Epithelial cell of prostate (primary cell): ENCODE measurements at places on chromosomes 16 and 17.

- no peak for DNase-seq
Measured at GRCh38 chr16:47592232-47592631, 131.1 kb downstream of the PHKB start.

DNA sequence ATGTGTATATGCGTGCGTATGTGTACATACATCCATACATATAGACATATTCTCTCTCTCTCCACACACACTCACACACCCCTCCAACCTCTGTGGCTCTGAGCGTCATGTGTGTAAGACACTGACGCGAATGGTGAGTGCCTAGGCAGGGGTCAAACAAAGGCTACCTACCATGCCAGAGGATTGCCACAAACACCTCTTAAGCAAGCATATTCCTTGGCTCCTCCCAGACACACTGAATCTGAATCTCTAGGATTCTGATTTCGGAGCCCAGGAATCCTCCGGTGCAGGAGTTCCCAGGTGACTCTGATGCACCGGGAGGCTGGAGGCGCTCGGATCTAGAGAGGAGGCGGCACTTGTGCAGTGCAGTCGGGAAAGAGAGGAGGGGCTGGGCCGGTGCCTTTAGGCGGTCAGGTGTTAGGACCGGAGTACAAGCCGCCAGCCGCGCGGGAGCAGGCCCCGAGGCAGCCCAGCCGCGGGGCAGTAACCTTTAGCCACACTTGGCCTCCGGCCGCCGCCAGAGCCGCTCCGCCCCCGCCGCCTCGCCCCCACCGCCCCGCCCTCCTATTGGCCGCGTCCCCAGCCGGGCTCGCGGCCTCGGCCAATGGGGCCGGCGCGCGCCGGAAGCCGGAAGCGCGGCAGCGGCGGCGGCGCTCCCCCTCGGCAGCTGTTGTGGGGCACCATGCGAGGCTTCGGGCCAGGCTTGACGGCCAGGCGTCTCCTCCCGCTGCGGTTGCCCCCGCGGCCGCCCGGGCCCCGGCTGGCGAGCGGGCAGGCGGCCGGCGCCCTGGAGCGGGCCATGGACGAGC, at the start of gene MLYCD:
Gene MLYCD (plus strand): TSS at position 653 of the 809 bp plus-strand sequence. CDS start 30 bp downstream, at position 683.
- no peak for DNase-seq

GRCh38 chr16:9415545-9415944, 324.1 kb downstream of the HAPSTR1 start:
- DNase-seq = no peak

GRCh38 chr17:21161498-21162393, 35.0 kb downstream of the DHRS7B start:
- DNase-seq = no peak

DNA sequence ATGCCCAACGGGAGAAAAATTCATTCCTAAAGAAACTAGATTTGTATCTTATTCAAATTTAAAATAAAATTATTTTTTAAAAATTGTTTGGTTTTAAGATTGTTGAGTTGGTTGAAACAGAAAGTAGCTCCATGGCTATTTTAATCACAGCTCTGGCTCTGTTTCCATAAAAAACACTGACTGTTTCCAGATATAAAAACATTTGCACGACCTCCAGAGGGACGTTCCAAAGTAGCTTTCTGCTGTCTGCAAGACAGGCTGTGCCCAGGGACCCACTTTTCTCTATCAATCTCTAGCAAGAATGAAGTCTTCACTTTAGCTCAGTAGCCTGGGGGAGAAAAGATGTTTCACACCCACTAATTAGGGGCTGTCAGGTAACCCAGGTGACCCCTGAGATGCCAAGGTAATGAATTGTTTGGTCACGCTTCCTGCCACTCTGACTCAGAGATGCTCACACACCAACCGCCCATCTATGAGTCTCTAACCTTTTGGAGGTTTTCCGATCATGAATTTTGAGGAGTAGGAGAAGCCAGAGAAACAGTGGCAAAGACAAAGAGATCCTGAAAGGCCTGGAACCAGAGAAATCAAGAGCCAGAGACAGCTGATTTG, 220.1 kb upstream of the SOX9 start:
- DNase-seq = no peak

GRCh38 chr17:80930335-80931279, 61.0 kb upstream of the CHMP6 start:
- no peak for DNase-seq

- DNase-seq = no peak
Measured at GRCh38 chr16:75104836-75105235, 11.7 kb downstream of the LDHD start.

- DNase-seq = no peak
Measured at GRCh38 chr16:20072874-20073202, 852 bp downstream of the GPR139 start.

DNA sequence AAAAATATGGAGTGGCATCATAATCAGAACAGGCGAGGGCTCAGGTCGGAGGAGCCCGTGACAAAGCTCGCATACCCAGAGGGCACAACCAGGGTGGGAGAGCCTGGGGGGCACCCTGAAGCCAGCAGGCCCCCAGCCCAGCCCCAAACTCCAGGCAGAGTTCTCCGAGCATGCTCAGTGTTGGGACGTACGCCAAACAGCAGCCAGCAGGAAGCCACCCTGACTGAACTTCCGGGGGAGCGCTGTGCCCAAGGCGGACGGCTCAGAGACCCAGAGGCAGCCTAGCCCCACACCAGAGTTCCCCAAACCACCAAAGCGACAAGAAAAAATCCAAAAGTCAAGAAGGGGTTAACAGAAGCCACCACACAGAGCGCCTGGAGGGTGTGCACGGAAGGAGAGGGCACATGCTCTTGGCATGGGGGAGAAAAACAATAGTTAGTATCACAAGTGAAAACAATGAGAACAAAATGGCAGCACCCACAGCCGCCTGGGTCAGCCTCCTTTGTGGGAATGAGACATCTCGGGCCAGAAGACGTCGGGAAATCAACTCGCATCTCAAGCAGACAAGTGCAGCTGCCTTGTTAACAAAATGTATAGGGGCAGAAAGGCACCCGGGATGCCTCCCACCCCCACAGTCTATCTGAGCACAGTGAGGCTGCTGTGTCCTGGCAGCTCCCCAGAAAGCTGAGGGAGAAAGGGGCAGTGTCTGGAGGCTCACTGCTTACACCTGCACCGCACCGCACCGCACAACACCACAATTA, 11.9 kb downstream of the EXOC7 start:
- DNase-seq = no peak

- DNase-seq = peak; percentile 95
Measured at GRCh38 chr16:48511071-48511540, 98.9 kb downstream of the N4BP1 start.

GRCh38 chr17:4098521-4099209, 44.2 kb downstream of the ZZEF1 start:
- DNase-seq = no peak

DNA sequence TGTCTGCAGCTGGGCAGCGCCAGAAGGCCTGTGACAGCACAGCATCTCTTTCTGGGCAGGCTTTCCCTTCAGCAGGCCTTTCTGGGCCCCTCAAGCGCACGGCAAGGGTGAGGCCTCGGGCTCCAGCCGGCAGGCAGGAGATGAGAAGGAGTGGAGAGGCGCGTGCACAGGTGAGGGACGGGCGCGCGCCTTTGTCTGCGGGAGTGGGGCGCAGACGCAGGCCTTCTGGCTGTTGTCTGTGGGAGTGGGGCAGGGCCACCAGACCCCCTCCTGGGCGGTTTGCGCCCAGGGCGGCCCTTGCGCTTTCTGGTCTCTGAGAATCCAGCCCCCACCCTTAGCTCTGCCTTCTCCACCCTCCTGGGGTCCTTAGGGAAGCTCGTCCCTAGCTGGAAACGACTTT, 6.5 kb downstream of the ZNF205 start:
- no peak for DNase-seq

- no peak for DNase-seq
Measured at GRCh38 chr16:77234611-77235010, 35.4 kb downstream of the SYCE1L start.

GRCh38 chr16:84842516-84843148, 22.8 kb downstream of the CRISPLD2 start:
- DNase-seq = no peak

DNA sequence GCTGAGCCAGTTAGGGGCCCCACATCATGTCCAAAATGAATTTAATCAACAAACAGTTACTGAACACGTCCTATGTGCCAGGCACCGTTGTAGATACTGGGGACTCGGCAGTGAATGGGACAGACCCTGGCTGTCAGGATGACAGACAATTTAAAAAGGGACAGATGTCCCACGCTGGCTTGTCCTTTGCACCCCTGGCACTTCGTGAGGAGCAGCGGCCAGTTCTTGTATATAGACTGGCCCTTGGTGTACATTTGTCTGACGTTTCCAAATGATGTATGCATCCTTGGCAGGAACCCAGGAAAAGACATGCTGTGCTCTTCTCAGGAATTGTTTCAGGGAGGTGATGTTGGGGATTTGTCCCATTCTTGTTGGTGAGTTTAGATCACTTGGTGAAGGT, 21.1 kb downstream of the IL4R start:
- DNase-seq = no peak

DNA sequence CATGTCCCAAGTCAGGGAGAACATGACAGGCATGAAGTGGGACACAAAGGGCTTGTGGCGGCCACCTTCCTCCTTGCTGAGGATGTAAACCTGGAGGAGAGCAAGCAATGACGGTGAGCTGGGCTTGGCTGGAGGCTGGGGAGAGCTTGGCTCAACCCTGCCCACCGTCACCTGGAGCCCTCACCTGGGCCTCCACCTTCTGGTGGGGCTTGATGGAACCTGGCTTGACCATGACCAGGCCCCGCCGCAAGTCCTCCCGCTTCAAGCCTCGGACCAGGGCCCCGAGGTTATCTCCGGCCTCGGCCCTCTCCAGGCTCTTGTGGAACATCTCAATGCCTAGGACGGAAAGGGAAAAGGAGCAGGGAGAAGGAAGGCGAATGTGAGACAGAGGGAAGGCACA, 2.4 kb downstream of the TUFM start:
- no peak for DNase-seq

DNA sequence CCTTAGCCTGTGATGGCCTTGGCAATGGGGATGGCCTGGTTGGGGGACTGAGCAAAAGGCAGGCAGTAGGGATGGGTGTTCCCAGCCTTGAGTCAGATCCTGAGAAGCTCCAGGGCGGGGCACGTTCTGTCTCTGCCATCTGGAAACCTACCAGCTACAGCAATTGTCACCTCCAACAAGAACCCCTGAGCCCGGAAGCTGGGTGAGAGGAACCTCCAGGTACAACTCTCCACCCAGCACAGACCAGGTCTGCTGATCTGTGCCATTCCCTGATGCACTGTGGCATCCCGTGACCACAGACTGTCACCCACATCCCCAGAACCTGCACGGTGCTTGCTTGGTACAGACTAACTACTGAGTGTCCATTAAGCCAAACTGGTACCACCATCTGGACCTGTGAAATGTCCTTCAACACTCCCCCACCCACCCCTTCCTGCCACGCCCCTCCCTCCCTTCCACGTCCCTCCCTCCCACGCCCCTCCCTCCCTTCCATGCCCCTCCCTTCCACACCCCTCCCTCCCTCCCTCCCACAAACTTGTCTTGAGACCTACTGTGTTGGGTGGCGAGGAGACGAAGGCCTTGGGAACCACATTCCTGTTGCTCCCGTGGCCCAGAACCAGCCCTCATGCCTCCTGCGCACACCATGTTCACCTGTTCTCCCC, 16.6 kb downstream of the MYO15B start:
- DNase-seq = no peak

DNA sequence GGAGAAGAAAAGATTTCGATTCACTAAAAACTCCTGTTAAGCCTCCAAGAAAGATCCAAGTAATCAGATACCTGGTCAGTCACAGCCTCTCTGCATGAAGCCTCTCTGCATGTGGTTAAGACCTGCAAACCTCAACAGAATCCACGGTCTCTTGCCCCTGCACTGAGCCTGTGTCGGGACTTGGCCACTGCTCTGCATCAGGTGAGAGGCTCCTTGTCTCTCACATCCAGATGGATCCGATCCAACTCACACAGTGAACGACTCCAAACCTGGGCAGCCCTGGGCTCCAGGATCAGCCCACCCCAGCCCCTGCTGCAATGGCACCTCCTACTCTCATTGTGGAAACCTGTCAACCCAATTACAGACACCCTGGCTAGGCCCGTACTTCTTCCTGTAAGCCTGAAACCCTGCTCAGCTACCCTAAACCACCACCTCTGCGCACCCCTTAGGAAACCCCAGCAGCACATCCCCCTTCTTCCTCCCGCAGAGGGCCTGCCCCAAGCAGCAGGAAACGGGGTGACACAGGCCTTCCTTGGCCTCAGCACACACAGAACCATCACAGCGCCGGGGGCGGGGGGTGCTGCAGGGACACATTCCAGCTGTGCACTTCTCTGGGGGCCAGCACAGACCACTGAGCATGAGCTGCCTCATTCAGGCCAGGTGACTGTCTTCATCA, 129.5 kb downstream of the ANKRD11 start:
- DNase-seq = no peak

DNA sequence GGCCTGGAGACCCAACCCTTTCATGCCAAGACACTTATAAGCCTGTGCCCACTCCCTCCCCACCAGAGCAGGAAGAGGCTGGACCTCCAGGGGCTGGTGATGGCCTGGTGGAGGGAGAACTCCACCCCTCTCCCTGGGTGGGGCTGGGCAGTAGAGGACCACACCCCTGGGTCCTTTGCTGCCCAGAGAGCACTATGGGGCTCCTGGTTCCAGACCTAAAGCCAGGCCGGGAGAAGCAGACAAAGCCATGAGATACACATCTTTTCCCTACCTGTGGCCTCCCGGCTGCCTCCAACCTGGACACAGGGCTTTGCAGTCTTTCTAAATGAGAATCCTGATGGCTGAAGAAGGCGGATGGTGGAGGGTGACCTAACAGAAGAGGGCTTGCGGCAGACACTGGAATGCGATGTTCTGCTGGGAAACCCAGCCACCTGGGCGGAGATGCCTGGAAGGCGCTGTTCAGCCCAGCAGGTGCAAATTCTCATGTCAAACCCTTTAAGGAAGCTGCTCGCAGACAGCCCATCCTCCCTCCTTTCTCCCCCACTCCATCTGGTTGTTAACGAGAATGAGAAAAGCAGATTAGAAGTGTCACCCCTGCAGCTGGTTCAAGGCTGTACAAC, 43.9 kb upstream of the KIFC3 start:
- DNase-seq = no peak

DNA sequence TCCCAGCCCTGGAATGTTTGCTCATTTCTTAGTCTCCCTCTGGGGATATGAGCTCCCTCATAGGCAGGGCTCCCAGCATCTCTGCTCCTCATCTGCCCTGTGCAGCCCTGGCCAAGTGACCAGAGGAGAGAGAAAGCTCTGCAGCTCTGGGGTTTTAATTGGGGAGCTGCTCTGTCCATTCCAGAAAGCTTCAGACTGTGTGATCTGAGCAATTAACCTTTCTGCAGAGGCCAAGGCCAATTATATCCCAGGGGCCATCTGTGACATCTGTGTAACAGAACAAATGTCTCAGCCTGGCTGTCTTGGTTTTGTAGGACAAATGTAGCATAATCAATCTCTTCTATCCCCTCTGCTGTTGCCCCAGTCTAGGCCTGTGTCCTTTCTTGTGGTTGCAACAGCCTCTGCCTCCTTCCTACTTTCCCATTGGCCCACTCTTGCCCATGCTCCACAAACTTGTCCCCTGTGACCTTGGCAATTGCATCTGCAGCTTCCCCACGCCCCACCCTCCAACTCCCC, 156.0 kb downstream of the GSG1L start:
- no peak for DNase-seq

GRCh38 chr16:21071741-21072140, 78.9 kb downstream of the DNAH3 start:
- no peak for DNase-seq

- DNase-seq = no peak
Measured at GRCh38 chr16:57264950-57265371, 19.5 kb downstream of the PLLP start.

- no peak for DNase-seq
Measured at GRCh38 chr17:70074956-70075355, at the start of gene KCNJ16. Gene KCNJ16 (plus strand): TSS chr17:70075225. CDS start chr17:70132088, 56,863 bp downstream.

- DNase-seq = no peak
Measured at GRCh38 chr17:45729294-45729907, 54.7 kb upstream of the CRHR1 start.

GRCh38 chr16:57828272-57829161, 26.2 kb upstream of the KIFC3 start:
- no peak for DNase-seq
